ENCODE measurements at places on chromosomes 5 and 9.

DNA sequence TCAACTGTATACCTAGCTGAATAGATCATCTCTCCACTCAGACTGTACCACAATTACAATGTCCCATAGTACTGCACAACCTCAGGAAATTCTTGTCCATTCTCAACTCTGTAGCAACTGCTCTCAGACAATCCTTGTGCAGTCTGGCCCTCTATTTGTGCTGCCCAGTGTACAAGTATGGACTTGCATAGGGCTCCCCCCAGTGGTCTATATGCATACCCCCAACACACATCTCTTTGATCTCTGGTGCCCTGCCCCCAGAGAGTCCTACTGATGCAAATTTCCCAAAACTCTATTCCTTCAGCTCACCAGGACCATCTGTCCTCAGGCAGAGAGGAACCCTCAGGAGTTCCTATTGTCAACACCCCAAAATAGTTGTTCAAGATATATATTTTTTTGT lies 205.3 kb downstream of the SLCO4C1 start:
- H3K27me3 ChIP-seq: no peaks in the 10 kb centered on the region
- no peaks in the 10 kb centered on the region for H3K4me1 ChIP-seq
- no peak overlapping the region for H3K27ac ChIP-seq
- H3K4me3 ChIP-seq: no peak overlapping the region
- DNase-seq: no peak

- no peaks in the 10 kb centered on the region for H3K27me3 ChIP-seq
- peak; percentile 76 for DNase-seq
- peak overlapping the region; percentile 100 for H3K4me3 ChIP-seq
- peaks cover 7% of the 10 kb centered on the region for H3K36me3 ChIP-seq
These were observed 4.5 kb upstream of the SET start for GRCh38 chr9:128684325-128685199.

GRCh38 chr9:96449523-96449844 lies 485 bp upstream of the HABP4 start:
- H3K4me3 ChIP-seq: peak overlapping the region; percentile 83
- no peak for DNase-seq
- peaks cover 26% of the 10 kb centered on the region for H3K27me3 ChIP-seq
- peak overlapping the region; percentile 15 for H3K27ac ChIP-seq
- peaks cover 12% of the 10 kb centered on the region for H3K4me1 ChIP-seq
- no peaks in the 10 kb centered on the region for H3K36me3 ChIP-seq

- no peaks in the 10 kb centered on the region for H3K36me3 ChIP-seq
- H3K4me3 ChIP-seq: no peak overlapping the region
- no peak for DNase-seq
- H3K4me1 ChIP-seq: no peaks in the 10 kb centered on the region
- no peak overlapping the region for H3K27ac ChIP-seq
These were observed 27.9 kb upstream of the FBXL17 start for GRCh38 chr5:108409786-108410185.

GRCh38 chr5:40775085-40775845 lies 19.5 kb upstream of the TTC33 start:
- H3K27me3 ChIP-seq: no peaks in the 10 kb centered on the region
- H3K4me3 ChIP-seq: no peak overlapping the region
- no peak overlapping the region for H3K27ac ChIP-seq
- peaks cover 15% of the 10 kb centered on the region for H3K36me3 ChIP-seq
- H3K4me1 ChIP-seq: peaks cover 9% of the 10 kb centered on the region

DNA sequence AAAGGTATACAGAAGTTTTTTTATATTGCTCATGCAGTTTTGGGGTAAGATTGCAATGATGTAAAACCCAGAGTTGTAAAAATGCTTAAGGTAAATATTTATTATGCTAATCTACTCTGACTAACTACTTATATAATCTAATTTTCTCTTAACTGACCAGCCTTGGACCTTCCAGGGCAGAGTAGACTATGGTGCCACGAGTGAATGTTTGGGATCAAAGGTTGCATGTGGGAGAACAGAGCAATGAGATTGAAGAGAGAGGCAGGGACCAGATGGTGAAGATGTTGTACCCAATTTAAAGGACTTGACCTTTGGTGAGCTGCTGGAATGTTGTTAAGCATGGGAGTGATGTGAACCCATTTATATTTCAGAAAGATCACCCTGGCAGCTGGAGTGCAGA lies 34.8 kb upstream of the PANK3 start:
- H3K27ac ChIP-seq: no peak overlapping the region
- peaks cover 3% of the 10 kb centered on the region for H3K27me3 ChIP-seq

DNA sequence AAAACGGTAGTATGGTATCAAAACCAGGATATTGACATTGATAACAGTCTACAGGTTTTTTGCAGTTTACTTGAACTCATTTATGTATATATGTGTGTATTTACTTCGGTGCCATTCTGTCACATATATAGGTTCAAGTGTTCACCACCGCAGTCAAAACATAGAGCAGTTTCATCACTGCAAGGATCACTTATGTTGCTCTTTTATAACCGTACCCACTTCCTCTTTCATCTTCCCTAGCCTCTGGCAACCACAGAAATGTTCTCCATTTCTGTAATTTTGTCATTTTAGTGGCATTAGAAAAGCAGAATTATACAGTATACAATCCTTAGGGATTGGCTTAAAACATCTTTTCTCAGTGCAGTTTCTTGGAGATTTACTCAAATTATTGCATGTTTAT lies 90.3 kb downstream of the SH3GL2 start:
- H3K27ac ChIP-seq: no peak overlapping the region
- H3K27me3 ChIP-seq: no peaks in the 10 kb centered on the region
- no peaks in the 10 kb centered on the region for H3K36me3 ChIP-seq
- no peaks in the 10 kb centered on the region for H3K4me1 ChIP-seq
- DNase-seq: no peak

DNA sequence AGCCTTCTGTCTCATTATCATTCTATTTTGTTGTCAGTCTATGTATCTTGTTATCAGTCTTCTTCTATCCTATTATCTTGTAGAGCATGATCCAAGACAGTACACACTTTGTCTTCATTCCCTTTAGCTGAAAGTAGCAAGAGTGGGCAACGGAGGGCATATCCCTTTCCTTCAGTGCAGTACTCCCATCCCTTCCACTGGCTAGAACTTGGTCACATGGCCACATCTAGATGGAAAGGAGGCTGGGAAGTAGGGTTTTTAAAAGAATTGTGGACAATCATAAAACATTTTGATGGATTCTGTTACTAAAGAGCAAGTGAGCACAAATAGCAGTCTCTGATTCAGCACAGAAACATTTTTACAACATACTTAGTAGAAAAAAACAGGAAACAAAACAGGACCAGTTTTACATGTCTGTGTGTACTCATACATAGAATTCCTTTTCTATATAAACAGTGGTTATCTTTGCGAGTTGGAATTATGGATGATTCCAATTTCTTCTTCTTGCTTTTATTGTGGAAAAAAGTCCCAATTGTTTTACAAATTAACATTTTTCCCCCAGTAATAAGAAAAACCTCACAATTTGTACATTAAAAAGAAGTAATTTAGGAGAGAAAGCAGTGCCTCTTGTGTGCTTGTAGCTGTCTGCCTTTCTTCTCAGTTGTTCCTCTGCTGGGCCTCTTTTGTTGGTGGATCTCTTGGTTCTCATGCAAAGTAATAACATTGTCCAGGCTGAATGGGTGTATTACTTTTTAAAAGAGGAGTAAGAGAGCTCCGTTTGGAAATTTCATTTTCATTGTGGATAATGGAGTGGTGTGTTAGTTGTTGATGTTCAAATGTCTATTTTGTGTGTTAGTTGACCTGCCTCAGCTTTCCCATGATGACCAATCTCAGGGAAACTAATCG lies 410.9 kb upstream of the TRPC7 start:
- H3K27ac ChIP-seq: no peak overlapping the region
- H3K4me1 ChIP-seq: no peaks in the 10 kb centered on the region
- H3K27me3 ChIP-seq: no peaks in the 10 kb centered on the region
- DNase-seq: no peak
- H3K4me3 ChIP-seq: no peak overlapping the region

DNA sequence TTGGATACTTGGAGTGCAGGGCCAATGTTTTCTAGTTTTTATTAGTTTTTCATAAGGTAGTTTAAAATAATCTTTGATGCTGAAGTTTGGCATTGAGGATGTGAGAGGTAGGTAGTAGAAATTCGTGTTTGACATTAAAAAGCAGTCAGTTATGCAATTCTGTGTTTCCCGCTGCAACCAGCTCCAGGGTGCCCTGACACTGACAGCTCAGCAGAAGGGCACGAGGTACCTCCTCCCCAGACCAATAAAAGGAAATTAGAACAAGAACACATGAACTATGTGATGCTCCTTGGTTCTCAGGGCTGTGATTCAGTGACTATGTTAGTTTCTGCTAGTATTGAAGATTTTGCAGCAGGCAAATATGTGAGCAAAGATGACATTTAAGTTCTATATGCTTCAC lies 40.2 kb downstream of the NSUN2 start:
- H3K4me1 ChIP-seq: peaks cover 6% of the 10 kb centered on the region
- no peak for DNase-seq
- H3K27ac ChIP-seq: no peak overlapping the region
- H3K27me3 ChIP-seq: peaks cover 14% of the 10 kb centered on the region
- H3K4me3 ChIP-seq: no peak overlapping the region
- H3K36me3 ChIP-seq: peaks cover 12% of the 10 kb centered on the region

DNA sequence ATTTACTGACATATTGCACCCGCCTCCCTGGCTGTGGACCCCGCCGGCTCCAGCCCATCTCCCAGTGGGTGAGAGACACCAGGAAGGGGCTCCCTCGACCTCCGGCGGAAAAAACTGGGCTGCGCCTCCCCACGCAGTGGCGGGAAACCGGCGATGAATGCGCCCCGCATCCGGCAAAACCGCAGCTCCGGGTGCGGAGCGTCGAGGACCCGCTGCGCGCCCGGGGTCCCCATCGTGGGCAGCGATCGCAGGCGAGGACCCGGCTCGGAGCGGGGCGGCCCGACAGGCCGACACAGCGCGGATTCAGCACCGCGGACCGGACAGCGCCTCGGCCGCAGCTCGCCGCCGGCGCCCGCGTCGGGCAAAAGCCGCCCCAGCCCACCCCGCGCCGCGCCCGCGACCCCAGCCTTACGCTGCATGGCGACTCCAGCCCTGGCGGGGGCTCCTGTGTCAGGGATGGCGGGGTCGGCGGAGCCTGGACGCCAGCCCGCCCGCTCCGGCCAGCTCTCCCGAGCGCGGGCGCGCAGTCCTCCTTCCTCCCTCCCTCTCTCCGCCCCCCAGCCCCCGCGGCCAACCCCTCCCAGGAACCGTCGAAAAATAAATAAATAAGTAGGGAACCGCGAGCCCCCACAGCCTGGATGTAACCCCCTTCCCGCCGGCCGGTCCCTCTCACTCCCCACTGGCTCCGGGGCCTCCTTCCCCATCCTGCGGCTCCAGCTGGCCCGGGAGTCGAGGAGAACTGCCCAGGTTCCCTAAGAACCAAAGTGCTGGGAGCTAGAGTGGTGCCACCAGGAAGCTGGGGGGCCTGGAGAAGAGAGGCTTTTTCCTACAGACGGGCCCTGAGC lies 3.1 kb downstream of the LHX3 start:
- H3K27me3 ChIP-seq: peaks cover 45% of the 10 kb centered on the region
- peak; percentile 61 for DNase-seq
- peaks cover 4% of the 10 kb centered on the region for H3K36me3 ChIP-seq
- no peak overlapping the region for H3K27ac ChIP-seq
- H3K4me1 ChIP-seq: peaks cover under 1% of the 10 kb centered on the region
- no peak overlapping the region for H3K4me3 ChIP-seq

GRCh38 chr9:134623258-134624066 lies 18.1 kb upstream of the COL5A1 start:
- no peak for DNase-seq
- H3K4me3 ChIP-seq: no peak overlapping the region

DNA sequence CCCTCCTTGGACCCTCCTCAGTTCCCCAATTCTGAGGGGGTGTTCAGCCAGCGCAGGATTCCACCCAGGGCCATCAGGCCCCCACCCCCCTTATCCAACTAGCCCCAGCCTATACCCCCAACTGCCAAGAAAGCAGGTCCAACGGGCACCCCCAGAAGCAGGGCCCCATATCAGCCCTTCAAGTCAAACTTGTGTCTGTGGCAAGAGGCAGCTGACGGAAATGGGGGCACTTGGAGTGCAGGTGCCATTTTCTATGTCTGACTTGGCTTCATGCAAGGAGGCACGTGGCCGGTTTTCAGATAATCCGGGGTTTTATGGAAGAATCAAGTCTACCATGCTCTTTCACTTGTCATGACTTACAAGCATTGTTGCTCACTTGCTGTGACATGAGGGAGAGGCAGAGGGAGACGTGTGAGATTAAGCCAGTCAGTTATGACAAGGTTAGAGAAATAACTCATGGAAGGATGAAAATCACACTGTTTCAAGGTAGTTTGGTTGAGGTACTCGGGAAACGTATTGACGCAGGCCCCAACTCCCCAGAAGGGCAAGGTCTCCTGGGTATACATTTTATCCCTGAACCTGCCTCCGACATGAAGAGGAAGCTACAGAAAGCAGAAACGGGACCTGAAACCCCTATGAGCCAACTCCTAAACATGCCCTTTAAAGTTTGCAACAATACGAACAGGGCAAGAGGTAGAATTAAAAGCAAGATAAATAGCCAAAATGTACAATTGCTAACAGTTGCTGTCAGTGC lies 26.5 kb upstream of the CLPTM1L start:
- DNase-seq: no peak
- no peak overlapping the region for H3K4me3 ChIP-seq
- H3K36me3 ChIP-seq: no peaks in the 10 kb centered on the region

DNA sequence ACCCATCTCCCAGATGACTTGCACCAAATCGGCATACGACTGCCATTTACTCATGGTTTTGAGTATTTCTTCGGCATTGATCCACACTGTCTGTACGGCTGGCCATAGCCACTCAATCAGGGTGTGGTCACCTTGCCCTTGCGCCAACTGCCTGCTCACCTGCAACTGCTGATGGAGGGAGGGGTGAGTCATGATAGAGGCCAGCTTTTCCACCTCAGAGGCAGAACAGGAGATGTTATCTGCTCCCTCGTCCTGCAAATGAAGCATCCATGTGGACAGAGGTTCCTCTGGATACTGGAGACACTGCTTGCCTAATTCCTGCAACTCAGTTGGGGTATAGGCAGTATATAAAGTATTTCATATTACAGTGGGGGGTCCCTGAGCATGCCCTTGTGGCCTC lies 85.6 kb upstream of the ATP10B start:
- no peak for DNase-seq
- no peaks in the 10 kb centered on the region for H3K27me3 ChIP-seq
- no peak overlapping the region for H3K4me3 ChIP-seq
- H3K27ac ChIP-seq: no peak overlapping the region

GRCh38 chr5:160800375-160801275 lies 51.4 kb downstream of the ATP10B start:
- H3K27ac ChIP-seq: no peak overlapping the region
- no peak for DNase-seq
- no peak overlapping the region for H3K4me3 ChIP-seq
- no peaks in the 10 kb centered on the region for H3K4me1 ChIP-seq
- peaks cover 6% of the 10 kb centered on the region for H3K27me3 ChIP-seq

All from activated naive CD8-positive, alpha-beta T cell treated with anti-CD3 and anti-CD28 coated beads, Interleukin-2, amount 10 ng/mL, durations not matched to agents 7 days and 5 days (primary cell).